AG08395 (cell line): ENCODE measurements at places on chromosomes 2 and 18.

- DNase-seq: no peak
Measured at GRCh38 chr2:189506514-189506976, 65.3 kb downstream of the WDR75 start.

DNA sequence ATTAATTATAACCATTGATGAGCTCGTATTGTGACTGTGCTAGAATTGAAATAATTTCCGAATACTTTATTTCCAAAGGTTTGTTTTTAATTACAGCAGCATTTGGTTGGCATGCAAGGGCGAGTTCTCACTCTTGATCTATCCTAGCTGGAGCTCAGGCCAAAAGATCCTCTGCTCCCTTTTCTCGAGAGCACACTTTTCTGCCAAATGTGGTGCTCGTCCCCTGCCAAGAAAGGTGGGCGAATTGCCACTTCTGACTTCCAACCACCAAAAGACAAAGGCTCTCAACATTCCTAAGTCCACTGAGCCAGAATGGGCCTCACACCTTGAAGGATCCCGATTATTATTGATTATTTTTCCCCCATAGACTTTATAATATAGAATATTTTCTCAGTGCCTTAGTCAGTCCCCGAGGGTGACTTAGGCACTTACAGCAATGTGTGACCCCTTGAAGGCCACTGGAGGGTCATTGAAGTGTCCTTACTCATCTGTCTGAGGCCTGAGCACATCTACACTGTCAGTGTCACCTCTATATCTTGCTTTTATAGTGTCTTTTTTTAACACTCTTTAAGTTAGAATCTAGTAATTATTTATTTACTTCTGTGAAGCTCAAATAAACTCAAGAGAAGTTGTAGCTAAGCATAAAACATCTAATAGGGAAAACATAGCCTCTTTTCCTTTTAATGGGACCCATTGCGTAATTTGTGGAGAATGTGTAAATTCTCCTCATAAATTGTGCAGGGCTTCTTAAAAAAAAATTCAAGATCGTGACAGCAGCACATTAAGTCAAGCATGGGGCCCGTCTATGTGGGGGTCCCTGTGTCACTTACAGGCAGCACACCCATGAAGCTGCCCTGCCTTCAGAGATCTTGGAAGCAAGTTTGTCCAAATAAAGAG is 98.3 kb downstream of the MEIS1 start:
- DNase-seq: peak; percentile 12

DNA sequence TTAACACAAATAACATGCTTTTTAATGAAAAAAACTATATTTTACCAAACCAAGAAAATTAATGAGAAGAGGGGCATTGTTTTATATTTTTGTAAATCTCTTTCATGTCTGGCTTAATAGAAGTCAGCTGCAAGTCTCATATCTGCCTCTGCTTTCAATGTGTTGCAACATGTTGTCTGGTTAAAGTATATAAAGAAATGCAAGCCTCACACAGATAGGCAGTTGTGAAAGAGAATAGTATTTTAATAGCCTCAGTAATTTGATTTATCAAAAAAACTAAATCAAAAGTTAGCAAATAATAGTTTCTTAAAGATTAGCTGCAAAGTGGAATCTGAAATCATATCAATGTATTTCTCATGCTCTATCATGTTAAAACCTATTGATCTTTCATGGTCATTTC is 52.9 kb upstream of the NCOA1 start:
- no peak for DNase-seq

DNA sequence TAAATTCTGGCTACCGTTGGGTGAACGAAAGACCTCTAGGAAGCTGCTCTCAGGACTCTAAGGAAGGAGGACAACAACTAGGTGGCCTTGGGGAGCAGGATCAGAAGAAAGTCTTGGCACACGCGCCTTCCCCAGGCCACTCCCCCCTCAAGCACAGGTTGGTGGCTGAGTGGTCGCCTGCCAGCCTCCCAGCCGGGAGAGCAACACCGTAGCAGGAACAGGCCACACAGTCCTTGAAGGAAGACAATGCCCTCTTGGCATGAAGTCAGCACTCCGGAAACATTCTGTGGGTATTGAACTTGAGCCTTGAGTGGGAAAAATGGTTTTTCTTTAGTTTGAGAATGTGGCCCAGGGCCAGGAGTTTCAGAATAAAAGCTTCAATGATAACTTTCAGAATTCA is 87.4 kb upstream of the AGAP1 start:
- DNase-seq: no peak

GRCh38 chr2:42557306-42557705 is 11.1 kb upstream of the MTA3 start:
- DNase-seq: no peak

GRCh38 chr2:187612857-187613256 is 58.6 kb upstream of the TFPI start:
- DNase-seq: no peak

DNA sequence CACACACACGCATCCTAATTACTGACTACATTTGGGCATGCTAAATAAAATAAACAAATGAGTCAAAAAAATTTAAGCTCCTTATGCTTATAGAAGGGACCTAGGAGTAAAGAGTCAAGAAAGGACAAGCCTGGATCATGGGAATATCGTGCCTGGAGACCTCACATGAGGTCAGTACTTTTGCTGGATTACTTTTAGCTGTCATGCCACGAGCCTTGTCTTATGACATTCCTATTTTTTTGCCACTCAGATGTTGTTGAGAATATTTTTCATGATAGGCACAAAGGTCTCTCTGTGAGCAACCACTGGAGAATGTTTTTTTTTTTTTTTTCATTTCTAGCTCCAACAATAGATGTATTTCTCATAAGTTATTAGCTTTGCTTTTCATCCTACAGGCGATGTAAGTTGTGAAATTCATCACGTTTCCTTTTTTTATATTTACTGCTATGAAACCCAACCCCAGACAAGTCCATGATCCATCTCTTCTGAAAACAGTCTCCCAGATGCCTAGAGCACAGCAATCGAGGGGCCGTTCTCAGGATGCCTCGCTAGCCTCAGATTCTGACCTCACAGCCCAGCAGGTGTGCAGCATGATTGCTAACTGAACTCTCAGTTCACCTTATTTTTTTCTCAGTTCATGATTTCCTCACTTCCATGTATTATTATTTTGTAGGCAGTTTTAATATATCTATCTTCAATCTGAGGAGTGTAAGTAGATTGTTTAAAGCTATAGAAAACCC is 464.5 kb downstream of the IRS1 start:
- DNase-seq: no peak

DNA sequence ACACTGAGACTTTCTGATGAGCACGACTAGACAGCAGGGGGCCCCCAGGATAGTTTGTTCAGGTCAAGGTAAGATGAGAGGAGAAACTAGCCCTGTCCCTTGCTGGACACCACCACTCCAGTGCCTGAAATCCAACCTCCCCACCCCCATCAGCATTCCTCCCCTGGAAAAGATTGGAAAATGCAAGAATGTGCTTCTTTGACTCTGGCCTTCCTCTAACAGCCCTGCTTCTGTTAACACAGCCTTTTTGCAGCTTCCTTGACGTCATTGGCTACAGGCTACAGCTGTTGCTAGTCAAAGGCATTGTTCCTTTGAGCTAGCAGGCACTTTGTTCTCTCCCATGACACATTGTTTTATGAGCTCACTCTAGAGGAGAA is 20.1 kb upstream of the LTBP1 start:
- no peak for DNase-seq

GRCh38 chr2:157203651-157204050 is 53.9 kb upstream of the GALNT5 start:
- no peak for DNase-seq

DNA sequence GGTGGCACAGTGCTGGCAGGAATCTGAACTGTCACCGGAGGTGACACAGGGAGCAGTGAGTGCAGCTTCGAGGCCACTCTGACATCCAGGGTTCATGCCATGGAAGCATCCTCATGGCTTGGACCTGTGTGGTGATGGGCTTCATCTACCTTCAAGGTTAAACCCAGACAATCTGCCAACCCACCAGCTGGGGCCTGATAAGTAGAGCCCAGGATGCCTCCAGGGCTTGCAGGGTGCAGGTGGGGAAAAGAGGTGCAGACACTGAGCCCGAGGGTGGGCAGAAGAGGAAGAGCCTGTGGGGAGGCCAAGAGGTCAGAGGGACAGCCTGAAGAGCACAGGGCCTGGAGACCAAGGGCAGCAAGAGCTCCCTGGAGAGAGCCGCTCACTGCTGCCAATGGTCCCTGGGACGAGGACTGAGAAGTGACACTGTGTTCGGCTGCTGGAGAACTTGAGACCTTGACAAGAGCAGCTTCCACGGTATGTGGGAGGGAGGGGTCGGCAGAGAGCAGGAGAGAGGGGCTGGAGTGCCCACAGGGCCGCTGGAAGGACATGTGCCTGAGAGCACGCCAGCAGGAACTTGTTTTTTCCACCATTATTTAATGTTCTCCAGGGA is 8.1 kb upstream of the HES6 start:
- no peak for DNase-seq

DNA sequence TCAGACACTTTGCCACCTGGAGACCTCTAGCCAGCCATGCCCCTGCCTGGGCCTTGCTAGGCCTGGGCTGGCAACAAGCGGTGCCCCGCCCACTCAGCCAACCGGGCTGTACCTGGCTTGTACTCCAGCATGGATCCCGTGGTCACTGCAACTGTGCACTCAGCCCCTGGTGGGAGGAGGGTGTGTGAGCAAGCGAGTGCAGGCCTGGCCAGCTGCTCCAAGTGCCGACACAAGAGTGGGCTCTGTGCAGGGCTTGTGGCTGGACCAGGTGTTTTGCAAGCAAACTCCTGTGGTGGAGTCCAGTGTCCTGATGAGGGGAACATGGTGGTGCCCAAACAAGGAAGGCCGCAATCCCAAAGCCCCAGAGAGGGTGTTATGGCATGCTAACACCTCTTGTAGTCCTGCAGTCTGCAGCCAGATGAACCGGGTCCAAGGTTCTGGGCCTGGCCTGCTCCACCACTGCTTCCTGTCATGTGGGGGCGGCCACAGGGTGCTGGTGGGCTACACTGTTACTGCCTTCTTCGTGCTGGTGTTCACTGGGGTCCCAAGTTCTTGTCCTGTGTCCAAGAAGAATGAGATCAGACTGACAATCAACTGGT is 60.1 kb upstream of the CD28 start:
- no peak for DNase-seq

DNA sequence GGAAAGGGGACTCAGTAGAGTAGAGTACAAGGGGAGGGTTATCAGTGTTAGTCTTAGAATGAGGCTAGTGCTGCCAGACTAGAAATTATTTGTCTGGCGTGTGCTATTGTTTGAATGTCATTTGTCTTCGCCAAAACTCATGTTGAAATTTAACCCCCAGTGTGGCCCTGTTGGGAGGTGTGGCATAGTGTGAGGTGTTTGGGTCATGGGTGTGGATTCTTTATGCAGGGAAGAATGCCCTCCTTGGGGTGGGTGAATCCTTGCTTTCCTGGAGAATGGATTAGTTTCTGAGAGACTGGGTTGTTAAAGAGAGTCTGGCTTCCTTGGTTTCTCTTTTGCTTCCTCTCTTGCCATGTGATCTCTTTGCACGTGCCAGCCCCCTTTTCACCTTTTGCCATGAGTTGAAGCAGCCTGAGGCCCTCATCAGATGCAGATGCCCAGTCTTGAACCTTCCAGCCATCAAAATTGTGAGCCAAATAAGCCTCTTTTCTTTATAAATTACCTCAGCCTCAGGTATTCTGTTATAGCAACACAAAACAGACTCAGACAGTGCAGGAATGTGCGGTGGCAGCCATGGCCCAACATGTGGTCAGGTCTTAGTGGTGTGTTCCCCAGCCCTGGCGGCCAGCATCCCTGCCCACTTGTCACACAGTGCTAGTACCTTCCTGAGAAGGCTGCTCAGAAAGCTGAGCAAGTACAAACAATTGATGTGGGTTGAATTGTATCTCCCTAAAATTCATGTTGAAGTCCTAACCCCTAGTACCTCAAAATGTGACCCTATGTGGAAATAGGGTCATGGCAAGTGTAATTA is 48.4 kb upstream of the NAB1 start:
- DNase-seq: no peak

DNA sequence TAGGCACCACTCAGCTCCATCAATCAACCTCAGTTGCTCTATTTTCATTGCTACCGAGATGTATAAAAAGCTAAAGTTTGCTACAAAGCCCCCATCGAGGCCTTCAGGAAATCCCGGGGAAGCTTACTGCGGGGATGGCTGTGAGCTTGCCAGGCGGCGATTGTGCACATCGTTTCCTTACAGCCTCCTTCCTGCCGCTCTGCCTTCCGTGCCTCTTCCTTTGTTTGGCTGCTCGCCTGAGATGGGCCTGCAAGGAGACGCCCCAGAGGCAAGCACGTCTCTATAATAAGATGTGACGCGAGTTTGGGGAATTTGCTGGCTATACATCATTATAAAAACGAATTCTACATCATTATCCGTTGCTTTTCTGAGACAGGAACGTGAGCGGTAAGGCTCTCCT is 41.6 kb downstream of the DHRS9 start:
- no peak for DNase-seq

- DNase-seq: peak; percentile 87
Measured at GRCh38 chr2:158893026-158893425, 75.4 kb upstream of the TANC1 start.

GRCh38 chr2:153476491-153476815 is 2.1 kb downstream of the RPRM start:
- no peak for DNase-seq

- DNase-seq: no peak
Measured at GRCh38 chr2:55518841-55519165, 715 bp upstream of the CFAP36 start.

DNA sequence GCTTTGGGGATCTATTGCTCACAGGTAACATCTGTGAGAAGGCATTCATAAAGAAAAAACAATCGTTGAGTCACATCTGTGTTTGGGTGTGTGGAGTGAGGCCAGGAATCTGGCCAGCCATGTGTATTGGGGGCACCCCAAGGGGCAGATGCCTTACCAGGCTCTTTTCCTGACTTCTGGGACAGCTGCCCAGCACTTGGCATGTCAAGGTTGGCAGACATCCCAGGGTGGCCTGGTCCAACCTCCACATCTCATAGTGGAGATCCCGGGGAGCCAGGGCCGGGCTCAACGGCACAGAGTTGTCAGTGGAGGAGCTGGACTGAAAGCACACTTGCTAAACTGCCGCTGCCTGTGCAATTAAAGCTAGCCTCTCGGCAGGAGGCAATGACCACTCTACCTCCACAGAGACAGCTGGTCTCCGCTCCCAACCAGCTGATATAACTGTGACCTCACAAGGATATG is 75.3 kb upstream of the MGAT4A start:
- DNase-seq: peak; percentile 19

DNA sequence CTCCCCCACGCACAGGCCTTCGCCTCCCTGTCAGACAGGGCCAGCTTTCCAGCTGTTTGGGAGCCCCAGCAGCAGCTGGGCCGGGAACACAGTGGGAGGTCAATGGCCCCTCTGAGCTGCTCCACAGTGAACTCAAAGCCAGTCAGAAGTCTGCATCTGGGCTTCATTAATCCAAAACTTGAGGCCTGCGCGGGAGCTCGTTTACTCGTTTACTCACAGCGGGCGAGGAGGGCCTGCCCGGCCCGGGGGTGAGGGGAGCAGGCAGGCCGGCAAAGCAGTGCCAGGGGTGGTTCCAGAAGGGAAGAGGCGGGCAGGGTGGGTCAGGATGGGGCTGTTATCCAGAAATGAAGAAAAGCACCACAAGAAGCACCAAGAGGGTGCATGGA is 36.8 kb upstream of the SEMA4C start:
- DNase-seq: peak; percentile 77

GRCh38 chr2:237199577-237199976 is 113.9 kb downstream of the COPS8 start:
- no peak for DNase-seq
